ENCODE measurements at places on chromosomes 5 and 9.
A peak's percentile ranks its signal among the peaks of the same experiment; 100 is the strongest.

DNA sequence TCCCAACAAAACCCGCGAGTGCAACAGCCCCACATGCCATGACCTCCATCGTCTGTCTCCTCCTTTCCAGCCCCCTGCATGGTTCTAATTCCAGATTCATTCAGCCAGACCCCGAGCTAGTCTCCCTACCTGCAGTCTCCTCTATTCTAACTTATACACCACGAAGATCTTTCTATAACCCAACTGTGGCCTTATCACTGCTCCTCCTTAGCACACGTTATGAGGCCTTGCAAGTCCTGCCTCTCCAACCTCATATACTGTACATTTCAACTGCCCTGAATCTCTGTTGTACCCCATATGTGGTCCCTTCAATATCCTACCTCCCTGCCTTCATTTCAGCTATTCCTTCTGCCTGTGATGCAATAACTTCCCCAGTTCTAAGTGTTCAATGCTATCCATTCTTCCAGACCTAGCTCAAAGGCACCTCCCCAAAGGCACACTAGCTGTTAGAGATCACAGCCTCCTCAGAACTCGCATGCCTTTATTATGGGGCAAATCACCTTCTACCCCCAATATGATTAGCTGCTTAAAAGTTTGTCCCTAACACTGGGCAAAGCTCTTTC, 215.1 kb upstream of the TRIM32 start:
- no peak for DNase-seq

DNA sequence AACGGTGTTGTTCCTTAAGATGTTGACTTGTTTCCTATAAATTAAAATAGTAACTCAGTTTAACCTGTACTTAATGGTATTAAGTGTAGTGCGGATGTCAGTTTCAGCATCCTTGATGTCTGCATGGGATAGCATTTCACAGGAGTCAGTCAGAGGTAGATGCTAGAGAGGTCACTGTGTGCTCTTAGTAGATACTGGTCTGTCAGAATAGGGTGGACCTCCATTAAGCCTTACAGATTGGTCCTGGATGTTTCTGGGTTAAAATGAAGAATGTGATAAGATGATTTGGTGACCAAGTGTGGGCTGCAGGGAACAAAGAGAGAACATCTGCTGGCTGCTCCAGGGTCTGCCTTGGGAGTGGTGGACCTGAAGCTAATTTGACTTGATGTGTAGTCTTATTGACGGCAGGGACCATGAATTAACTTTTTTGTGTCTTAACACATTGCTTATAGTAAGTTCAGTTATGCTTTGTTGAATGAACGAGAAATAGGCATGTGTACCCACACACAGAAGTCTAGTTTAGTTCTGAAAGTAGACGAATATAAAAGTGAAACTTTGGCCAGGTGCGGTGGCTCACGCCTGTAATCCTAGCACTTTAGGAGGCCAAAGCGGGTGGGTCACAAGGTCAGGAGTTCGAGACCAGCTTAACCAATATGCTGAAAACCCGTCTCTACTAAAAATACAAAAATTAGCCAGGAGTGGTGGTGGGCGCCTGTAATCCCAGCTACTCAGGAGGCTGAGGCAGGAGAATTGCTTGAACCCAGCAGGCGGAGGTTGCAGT, 12.5 kb downstream of the RAB24 start:
- no peak for DNase-seq

GRCh38 chr9:120919843-120920805, 6.5 kb downstream of the TRAF1 start:
- peak; percentile 55 for DNase-seq

DNA sequence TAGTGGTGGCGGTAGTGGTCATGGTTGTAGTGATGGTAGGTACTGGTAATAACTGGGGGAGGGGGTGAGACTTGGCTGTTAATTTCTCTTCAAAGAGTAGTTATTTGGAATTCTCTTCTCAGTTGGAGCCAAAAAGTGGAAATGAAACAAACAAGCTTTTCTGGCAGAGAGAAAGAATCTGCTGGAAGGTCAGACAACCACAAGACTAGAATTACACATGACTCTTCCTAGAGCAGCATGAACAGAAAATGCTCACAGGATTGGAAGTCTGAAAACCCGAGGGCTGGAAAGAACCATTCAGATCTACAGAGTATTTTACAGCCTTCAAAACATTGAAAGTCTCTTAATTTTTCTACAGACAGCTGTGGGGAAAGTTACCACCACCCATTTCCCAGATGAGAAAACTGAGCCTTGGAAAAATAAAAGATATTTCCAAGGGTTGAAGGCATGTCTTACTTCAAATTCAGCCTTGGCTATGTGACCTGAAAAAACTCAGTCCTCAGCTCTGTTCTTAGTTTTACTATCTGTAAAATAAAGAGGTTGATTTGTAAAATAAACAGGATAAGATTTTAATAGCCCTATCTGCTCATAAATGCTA, 42.9 kb upstream of the TRIM32 start:
- no peak for DNase-seq

- no peak for DNase-seq
These were observed 94.3 kb upstream of the EMB start for GRCh38 chr5:50535393-50535792.

GRCh38 chr5:452978-453710, 10.2 kb downstream of the EXOC3 start:
- DNase-seq = no peak

- DNase-seq = no peak
These were observed 3.2 kb upstream of the C5orf63 start for GRCh38 chr5:127076315-127077129.

- no peak for DNase-seq
These were observed 188.5 kb upstream of the NREP start for GRCh38 chr5:111945535-111945934.

DNA sequence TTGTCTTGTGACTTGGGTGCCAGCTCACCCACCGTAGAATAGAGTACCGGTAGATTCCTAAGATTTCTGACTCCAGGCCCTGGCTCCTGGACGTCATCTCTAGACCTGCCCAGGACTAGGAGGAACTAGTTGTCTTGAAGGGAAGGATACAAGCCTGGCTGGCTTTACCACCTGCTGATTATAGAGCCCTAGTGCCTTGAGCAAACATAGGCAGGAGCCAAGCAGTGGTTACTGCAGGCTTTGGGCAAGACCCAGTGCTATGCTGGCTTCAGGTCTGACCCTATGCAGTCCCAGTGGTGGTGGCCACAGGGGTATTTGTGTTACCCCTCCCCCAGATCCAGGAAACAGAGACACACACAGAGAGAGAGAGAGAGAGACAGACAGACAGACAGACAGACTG, 606.2 kb downstream of the PDE4D start:
- no peak for DNase-seq

DNA sequence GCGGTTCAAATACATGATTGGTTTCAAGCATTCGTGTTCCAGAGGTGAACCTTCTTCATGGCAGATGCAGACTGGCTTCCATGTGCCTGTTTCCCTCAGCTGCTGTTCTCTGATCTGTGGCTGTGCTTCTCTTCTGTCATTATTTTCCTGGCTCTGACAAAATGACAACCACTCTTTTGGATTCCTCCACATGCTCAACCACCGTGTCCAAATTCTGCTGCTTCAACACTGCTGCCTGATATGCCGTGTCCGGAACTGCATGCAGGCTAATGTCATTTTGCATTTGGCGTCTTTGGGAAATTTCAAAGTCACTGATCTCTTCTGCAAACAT, 368.7 kb upstream of the ZNF608 start:
- no peak for DNase-seq

DNA sequence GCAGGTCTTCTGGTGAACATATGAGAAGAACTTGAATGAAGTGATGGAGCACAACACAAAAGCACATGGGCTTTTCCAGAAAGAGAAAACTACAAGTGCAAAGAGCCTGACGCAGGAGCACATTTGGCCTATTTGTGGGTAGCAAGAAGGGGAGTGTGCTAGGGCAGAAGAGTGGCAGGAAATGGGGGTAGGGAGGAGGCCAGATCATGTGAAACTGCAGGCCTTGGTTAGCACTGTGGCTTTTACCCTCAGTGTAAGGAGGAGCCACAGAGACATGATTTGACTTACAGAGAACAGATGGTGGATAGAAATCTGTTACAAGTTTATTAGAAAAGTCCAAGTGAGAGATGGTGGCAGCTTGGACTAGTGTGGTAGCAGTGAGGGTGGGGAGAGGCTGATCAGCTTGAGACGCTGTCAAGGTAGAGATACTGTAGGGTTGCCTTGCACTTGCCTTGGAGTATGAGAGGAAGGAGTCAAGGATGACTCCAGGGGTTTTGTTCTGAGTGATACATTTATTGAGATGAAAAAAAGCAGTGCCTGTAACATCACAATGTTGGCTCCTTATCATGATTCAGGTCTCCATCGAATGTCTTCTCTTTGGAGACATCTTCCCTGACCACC, 126.7 kb downstream of the PPP2R2B start:
- DNase-seq = peak; percentile 78

DNA sequence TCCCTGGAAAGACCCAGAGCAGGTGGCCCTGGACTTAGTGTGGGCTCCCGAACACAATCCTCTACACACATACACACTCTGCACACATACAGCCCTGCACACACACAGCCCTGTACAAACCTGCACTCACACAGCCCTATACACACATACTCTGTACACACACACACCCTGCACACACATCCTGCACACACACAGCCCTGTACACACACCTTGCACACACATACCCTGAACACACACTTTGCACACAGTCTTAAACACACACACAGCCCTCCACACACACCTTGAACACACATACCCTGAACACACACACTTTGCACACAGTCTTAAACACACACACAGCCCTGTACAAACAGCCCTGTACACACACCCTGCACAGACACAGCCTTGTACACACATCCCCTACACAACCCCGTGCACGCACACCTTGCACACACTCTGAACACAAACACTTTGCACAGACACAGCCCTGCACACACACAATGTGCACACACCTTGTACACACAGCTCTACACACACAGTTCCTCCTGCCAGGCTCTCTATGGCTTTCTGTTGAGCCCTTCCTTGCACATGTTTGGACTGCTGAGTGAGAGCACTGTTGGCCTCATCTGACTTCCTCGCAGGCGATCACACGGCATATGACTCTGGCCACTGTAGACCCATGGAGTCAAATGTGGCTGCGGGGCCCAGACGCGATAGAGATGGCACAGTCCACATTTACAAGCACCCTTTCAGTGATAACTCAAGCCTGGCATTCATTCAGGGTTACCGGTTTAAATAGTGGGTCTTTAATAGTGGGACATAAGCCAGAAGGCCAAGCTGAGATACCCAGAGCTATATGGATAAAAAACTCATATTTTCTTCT, 245.7 kb upstream of the IRX1 start:
- DNase-seq = no peak

DNA sequence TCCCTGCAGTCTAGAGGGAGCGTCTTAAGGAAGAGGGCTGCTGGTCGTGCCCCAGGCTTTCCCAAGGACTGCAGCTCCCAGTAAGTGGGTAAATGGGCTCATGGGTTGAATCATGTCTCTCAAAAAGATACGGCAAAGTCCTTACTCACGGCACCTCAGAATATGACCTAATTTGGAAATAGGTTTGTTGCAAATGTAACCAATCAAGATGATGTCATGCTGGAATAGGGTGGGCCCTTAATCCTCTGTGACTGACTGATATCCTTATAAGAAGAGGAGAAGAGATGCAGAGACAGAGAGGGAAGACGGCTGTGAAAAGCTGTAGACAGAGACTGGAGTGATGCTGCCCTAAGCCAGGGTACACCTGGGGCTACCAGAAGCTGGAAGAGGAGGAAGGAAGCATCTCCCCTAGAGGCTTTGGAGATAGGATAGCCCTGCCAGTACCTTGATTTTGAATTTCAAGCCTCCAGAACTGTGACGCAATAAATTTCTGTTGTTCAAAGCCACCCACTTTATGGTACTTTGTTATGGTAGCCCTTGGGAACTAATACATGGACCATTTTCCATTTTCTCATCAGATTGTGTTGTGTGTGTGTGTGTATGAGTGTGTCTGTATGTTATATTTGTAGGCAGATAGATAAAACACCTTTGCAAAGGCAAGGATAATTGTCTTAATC, 15.0 kb downstream of the GALNT10 start:
- no peak for DNase-seq

DNA sequence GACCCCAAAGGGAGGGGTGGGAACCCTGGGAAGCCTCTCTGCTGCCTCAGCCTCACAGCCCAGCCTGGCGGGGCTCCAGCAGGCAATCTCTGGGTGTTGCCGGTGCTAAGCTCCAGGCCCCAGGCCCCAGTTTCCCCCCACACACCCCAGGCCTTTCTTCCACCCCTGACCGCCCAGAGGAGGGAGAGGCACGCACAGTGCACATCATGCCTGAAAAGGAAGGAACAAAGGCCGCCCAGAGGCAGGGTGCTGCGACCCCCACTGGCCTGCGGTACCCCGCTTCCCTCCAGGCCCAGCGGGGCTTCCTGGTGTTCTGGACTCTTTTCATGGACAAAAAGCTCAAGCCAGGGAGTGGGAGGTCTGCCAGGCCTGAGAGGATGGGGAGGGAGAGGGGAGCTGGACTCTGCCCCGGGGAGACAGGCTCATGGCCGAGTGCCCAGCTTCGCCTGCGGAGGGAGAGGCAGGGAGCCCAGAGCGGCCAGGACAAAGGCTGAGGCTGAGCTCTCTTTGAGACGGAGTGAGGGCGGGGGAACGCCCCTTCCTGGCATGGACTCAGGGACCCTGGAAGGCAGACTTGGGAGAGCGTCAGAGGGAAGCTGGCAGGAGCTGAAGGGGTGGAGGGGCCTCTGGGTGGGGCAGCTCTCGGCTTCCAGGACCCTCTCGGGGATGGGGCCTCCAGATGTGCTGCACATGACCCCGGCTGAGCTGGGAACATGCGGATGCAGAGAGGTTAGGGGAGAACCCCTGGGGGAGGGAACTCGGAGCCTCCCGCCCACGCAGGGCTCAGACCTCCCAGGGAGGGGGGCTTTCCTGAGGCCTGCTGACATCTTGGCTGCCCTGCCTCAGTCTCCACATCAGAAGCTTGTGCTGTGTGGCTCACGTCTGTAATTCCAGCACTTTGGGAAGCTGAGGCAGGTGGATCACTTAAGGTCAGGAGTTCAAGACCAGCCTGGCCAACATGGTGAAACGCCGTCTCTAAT, 1.8 kb upstream of the ENTPD2 start:
- no peak for DNase-seq

DNA sequence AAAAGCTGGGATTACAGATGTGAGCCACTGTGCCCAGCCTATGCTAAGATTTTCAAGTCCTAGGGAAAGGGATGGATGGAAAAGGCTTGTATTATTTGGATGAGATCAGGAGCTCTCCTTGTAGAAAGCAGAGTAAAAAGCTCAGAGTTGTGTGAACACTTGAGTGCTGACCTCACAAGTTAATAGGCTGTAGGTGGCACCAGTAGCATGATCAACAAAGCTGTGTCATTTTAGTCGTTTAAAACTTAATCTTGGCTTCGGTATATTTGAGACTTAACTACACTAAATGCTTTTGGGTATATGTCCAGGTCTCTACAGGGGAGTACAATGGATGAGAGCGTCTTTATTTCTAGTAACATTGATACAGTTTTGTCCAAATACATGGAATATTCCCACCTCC, 264.2 kb downstream of the TMEM38B start:
- no peak for DNase-seq

- no peak for DNase-seq
These were observed 677.5 kb upstream of the ST8SIA4 start for GRCh38 chr5:101580591-101580990.

DNA sequence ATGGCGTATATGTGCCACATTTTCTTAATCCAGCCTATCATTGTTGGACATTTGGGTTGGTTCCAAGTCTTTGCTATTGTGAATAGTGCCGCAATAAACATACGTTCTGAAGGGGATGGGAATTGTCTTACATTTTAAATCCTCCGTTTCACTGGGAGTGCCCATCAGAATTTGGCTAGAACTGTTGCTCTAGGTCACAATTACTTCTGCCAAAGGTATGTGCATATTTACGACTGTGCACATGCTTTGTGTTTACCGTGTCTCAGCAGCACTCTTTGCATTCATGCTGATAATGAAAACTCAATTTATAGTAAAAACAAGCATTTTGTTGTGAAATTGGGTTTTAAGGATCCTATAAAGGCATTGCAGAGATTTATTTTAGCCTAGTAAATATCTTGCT, 151.9 kb upstream of the ZNF618 start:
- DNase-seq = no peak
